ENCODE measurements at places on chromosomes 5 and 9.

GRCh38 chr9:86766912-86767311 lies 180.4 kb downstream of the GAS1 start:
- DNase-seq: no peak

GRCh38 chr5:57717555-57717954 lies 234.9 kb upstream of the ACTBL2 start:
- no peak for DNase-seq

GRCh38 chr5:149310947-149311658 lies 34.2 kb upstream of the GRPEL2 start:
- no peak for DNase-seq

DNA sequence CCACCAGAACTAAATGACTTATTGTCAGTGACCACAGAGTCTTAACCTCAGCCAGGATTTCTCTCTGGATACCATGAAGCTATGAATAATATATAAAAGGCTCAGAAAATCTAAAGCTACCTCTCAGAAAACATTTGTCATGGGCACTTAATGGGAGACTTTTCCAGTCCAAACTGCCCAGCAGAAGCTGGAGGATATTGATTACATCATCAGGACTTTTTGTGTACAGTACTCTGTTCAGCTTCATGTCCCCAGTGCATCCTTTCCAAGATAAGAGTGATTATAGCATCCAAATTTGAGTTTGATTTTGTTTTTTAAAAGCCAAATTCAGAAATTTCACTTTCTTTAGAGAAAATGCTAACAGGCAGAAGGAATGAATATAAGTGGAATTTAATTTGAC lies 123.9 kb upstream of the C6 start:
- DNase-seq: no peak

Measured in Panc1 (cell line).